ENCODE measurements at places on chromosomes 11 and 22.
A peak's percentile ranks its signal among the peaks of the same experiment; 100 is the strongest.

DNA sequence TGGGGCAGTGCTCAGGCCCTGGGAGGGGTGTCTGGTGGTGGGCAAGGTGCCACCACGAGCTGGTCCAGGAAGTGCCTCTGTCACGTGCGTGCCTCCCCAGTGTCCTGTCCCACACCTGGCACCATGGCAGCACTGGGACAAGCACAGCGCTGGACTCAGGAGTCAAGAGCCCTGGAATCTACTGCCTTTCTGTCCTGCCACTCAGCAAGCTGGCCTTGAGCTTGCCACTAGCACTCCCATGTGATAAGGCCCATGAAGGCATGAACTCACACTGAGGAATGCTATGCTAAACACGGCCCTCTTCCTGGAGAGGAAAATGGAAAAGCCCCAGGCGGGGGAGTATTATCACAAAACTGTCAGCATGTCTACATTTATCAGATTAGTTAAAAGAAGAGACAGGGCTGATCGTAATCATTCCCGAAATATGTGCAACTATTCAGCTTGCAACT, 50.7 kb upstream of the SLC35C1 start:
- no peak for DNase-seq

- DNase-seq = no peak
These were observed 142.0 kb upstream of the BDNF start for GRCh38 chr11:27842290-27842689.

DNA sequence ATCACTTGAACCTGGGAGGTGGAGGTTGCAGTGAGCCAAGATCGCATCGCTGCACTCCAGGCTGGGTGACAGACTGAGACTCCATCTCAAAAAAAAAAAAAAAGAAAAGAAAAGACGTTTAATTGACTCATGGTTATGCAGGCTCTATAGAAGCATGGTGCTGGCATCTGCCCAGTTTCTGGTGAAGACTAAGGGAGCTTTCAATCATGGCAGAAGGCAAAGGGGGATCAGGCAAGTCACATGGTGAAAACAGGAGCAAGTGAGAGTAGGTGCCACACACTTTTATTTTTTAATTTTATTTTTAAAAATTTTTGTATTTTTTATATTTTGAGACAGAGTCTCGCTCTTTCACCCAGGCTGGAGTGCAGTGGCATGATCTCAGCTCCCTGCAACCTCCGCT, 8.4 kb upstream of the PATZ1 start:
- no peak for DNase-seq

- DNase-seq = no peak
These were observed 21.8 kb upstream of the TP53AIP1 start for GRCh38 chr11:128964463-128964930.

DNA sequence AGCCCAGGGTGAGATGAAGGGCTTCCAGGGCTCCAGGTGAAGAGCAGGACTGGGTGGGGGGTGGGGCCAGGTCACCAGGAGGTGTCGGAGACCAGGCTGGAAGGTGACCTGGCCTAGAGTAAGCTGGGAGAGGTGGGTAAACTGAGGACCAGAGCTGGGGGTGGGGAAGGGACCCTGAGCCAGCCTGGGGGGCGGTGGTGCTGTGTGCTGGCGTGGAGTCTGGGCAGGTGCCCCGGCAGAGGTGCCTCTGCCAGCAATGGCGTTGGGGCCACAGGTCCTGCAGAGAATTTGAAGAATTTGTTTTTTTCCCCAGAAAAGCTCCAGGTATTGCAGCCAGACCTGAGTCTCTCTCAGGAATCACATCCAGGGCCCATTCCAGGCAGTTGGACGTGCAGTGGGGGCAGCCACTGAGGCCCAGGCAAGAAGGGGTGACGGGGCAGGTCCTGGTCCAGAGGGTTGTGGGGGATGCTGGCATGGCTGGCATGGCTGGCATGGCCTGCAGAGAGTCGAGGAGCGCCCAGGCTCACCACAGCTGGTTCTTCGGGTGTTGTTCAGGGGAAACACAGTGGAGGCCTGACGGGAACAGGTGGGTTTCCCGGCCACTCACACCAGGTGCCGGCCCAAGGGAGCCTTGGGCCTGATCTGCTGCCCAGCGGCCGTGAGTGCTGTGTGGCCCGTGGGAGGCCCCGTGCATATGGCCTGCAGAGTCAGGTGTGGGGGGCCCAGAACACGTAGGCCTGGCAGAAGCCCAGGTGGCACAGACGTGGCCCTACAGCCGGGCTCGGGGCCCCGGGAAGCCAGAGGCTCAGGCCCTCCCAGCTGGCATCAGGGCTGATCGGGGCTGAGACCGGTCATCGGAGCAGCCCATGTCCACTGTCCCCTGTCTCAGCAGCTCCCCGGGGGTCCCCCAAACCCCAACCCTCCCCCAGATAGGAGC, 6.4 kb upstream of the MUC6 start:
- no peak for DNase-seq

- no peak for DNase-seq
These were observed 597.2 kb downstream of the DLG2 start for GRCh38 chr11:85029964-85030363.

DNA sequence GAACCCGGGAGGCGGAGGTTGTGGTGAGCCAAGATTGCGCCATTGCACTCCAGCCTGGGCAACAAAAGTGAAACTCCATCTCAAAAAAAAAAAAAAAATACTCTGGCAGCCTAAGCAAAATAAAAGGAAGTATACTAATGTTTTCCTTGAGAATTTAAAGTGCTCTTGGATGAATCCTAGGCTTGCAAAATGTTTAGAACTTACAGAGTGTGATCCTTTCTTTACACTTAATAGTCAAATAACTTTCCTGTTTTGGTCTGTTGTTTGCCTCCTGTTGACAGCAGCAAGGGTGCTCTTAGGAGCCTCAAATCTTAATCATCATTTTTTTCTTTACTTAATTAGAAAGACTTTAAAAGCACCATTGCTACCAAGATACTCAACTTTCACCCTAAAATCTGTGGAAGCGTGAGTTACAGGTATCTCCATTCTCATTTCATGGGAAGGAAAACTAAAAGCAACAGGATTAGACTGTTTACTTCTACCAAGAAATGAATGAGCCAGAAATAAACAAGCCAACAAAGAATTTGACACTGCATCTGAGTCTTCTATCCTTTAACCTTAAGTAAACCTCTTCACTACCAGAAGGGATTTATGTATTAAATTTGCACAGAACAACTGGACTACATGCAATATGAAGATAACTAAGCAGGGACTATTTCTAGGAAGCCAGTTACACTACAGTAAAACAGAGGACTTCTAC, 38.7 kb upstream of the CRTAM start:
- DNase-seq = no peak

DNA sequence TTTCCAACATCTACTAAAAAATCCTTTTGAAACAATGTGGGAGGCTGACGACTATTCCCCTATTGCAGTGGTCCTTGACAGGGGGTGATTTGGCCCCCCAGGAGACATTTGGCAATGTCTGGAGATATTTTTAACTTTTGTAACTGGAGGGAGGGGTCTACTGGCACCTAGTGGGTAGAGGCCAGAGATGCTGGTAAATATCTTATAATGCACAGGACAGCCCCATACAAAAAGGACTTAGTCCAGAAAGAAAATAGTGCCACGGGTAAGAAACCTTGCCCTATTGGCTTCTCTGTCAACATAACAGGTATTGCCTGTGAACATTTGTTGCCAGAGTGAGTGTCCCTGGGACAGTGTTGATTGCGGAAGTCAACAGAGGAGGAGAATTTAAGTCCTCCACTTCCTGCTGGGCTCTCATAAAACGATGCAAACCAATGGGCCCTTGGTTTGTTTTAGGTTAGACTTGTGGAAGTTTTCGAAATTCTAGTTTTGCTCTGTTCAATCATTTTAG, 101.6 kb downstream of the MAML2 start:
- DNase-seq = no peak

GRCh38 chr11:58647866-58648265, 25.4 kb downstream of the CNTF start:
- DNase-seq = no peak

DNA sequence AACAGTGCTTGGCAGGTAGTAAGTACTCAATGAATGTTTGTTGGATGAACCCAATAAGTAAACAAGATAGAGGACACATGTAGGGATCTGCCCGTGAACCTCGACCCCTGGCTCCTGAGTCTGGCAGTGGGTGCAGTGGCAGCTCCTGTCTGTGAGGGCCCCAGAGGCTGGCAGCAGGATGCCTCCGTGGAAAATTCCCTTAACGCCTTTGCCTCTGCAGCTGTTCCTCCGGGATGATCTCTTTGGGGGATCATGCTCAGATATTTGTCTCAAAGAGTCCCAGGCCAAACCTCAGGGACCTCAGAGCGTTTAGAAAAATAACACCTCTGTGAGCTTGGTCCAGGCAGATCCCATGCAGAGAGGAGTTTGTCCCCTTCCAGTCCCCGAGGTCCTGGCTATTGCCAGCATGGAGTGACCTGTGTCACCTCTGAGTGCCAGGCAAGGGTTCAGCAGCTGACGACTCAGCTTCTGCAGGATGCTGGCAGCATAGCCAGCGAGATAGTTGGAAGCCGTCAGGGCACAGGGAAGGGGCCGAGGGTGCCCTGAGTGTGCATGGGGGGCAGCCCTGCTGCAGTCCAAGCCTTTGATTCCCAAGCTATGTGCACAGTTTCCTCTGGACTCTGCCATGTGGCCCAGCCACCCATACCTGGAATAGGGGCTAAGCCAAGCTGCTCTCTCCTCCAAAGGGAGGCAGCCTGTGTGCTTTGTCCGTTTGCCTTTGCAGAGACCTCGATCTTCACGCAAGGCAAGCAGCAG, 613 bp upstream of the MCHR1 start:
- DNase-seq = no peak

DNA sequence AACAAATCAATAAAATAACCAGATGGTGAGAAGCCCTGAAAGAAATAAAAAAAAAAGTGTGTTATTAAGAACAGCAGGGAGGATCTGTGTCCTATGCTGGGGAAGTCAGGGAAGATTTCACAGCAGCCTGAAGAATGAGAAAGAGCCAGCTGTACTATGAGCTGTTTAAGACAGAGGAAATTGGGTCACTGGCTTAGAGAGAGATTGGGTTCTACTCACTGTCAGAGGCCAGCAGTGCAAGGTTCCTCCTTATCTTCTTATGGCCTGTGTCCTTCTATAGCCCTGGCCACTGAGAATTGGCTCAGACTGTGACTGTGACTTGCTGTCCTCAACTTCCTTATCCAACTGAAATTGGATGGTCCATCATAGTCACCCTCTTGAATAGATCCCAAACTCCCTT, 54.8 kb upstream of the FDX1 start:
- DNase-seq = no peak

DNA sequence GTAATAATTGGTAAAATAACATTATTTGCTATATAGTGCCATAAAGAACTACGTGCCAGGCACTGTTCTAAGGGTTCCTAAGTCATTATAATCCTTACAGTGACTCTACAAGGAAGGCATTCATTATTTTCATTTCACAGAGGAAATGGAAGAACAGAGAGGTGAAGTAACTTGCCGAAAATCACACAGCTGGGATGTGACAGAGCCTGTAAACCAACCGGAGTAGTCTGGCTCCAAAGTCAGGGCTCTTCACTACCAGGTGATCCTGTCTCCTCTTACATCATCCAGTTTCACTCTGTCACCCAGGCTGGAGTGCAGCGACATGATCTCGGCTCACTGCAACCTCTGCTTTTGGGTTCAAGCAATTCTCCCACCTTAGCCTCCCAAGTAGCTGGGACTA, 59.2 kb upstream of the RBFOX2 start:
- no peak for DNase-seq

DNA sequence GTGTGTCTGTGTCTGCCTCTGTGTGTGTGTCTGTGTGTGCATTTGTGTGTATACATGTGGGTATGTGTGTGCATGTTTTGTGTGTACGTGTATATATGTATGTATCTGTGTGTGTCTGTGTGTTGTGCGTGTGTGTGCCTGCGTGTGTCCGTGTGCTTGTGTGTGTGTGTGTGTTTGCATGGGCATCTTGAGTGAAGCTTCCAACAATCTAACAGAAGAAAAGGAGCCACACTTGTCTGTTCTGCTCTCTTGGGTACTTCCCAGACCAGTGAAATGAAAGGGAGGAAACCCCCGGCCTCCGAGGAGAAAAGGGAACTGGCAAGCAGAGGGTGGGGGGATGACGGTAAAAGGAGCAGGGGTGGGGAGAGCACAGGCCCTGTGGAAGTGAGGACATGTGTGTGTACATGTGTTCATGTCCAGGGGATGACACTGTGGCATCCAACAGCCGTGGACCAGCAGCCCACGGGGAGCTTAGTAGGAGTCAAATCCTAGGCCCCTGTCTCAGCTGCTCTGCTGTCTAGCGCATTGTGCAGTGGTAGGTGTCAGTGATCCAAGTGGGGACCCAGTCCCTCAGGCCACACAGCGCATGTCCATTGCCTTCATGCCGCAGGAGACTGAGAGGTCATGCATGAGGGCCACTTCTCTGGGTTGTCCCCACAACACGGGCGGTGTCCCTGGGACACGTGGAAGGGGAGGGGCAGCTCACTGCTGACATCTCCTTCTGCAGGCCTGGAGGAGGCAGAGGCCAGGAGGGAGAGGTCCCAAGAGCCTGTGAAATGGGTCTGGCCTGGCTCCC, 8.1 kb downstream of the CSF2RB start:
- no peak for DNase-seq

DNA sequence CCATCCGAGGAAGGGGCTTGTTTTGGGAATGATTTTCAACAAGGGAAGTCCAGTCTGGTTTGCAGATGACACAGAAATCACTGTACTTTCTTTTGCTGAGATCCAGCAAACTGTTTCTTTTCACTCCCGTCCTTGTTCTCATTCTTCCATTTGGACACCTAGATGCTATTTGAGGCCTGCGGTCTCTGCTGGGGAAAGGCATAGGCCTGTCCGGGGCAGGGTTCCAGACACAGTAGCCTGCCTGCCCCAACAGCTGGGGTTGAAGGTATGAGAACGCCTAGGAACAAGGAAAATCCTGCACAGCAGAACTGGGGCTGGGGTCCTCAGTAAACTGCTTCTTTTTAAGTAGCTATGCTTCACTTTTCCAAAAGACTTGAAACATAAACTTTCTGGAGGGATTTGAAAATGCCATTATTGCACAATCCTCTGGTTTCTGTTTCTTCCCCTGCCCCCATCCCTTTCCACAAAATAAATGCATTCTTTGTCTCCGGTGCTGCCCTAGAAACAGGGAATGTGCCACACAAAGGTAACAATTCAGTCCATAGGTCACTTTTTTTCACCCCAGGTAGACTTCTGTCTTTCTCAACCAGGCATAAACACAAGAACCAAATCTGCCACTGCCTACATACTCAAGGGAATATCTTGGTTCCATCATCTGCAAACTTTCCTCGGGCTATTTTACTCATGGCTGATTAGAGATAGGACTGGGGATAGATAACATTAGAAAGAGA, 174.8 kb upstream of the MTMR2 start:
- DNase-seq = no peak

DNA sequence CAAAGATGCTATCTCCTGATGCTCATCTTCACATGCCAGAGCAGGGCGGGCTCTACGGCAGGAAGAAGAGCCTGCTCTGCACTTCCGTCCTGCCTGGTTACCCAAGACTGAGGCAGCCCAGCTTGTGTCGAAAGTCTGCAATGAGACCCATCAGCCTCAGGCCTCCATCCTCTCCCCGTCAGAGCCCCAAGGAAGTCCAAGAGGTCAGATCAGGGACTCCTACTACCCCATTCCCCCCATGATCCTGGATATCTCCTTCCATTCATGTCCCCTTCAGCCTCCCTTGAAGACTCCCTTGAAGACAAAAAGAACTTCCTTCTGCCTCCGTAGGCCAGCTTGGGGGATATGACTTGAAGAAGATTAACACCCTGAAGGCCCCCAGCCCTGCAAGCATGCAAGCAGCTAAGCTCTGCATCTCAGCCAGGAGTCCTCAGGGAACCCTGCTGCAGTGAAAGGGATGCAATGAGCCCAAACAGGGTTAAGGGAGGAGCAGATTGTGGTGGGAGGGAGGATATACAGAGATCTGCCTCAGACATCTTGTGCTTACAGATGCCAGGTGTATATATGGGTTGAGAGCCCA, 85.6 kb downstream of the TRIM29 start:
- DNase-seq = no peak

GRCh38 chr11:8671193-8671612, 11.3 kb downstream of the TRIM66 start:
- peak; percentile 80 for DNase-seq
